ENCODE measurements at places on chromosomes 1 and 21.

DNA sequence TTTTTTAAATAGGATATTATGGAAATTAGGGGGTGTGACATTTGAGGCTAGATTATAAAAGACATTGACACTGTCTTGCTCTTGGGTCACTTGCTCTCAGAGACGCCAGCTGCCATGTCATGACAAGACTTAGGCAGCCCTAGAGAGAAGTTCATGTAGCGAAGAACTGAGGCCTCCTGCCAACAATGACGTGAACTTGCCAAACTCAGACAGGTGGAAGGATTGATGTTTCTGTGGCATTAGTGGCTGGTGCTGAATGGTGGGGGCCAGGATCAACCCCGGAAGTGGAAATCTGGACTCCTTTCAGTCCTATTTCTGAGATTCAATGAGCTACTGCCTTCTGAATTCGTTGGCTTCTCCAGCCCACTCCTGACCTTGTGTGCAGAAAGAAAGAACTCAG is 14.7 kb downstream of the NCF2 start:
- DNase-seq, result no peak

- no peak for DNase-seq
Measured at GRCh38 chr1:230031131-230031530, 35.9 kb upstream of the GALNT2 start.

DNA sequence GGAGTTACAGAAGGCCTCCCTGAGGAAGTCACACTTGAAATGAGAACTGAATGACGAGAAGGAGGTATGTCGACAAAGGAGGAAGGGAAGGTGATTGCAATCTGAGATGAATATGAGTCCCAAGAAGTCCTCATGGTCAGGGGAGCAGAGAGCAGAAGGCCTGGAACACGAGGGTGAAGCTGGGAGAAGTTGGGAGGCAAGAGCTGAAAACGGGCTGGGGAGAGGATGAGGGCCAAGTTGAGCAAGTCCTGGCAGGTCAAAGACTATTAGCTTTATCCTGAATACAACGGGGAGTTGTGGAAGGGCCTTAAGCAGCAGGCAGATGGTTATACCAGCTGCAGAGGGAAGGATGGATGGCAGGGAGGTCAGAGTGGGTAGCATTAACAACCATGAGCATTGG is 89.5 kb downstream of the KCNJ15 start:
- no peak for DNase-seq

DNA sequence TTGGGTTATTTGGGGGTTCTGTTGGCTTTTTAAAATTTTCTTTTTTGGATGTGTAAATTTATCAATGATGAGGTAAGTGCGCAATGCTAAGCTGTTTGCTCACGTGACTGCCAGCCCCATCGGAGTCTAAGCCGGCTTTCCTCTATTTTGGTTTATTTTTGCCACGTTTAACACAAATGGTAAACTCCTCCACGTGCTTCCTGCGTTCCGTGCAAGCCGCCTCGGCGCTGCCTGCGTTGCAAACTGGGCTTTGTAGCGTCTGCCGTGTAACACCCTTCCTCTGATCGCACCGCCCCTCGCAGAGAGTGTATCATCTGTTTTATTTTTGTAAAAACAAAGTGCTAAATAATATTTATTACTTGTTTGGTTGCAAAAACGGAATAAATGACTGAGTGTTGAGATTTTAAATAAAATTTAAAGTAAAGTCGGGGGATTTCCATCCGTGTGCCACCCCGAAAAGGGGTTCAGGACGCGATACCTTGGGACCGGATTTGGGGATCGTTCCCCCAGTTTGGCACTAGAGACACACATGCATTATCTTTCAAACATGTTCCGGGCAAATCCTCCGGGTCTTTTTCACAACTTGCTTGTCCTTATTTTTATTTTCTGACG is 3.1 kb downstream of the OLIG2 start:
- DNase-seq, result no peak

DNA sequence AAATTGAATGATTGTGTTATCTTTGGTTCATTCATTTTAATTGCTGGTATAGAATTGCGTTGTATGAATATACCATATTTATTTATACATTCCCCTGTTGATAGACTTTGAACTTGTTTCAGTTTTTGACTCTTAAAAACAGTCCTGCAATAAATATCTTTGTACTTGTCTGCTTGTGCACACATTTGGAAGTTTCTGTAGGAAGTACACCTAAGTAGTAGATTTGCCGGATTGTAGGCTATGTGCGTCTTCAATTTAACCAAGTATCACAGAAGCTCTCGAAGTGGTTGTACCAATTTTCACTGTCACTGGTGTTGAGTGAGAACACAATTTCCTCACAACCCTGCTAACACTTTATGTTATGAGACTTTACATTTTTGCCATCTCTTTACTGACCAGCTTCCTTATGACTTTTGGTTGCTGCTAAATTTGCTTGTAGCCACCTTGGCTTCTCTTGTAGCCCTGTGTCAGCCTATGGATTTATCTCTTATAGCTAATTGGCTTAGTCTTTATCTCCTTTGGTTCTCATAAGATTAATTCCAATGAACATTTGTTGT is 2.2 kb downstream of the TTC3 start:
- no peak for DNase-seq

Data from umbilical cord (tissue), 2 donors.